ENCODE measurements at places on chromosomes 7 and 10.

- no peak for DNase-seq
These were observed 137.0 kb downstream of the NEUROD6 start for GRCh38 chr7:31203551-31203950.

DNA sequence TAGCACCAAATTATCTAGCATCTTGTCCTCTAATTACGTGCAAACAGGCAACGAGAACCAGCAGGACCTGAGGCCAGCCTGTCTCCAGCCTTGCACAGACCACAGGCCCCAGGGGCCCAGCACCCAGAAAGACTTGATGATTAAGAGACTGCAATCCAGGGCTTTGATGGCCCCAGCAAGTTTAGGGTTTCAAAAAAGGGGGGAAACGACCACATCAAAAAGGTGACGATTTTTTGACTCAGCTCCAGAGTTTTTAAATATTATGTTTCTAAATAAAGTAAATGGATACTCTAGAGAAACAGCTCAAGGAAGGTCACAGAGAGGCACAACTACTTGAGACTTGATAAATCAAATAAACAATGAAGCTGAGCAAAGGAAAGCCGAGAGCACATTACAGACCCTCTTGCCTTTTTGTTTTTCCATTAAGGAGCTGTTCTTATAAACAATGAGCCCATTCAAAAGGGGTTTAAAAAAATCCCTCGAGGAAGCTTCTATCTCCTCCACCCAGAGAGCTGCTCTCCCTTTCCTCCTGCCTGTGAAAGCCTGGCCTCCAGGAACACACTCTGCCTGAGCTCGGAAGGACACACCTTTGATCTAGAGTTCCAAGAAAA is 44.1 kb downstream of the GLI3 start:
- DNase-seq, result no peak

GRCh38 chr10:115084277-115084850 is 8.8 kb upstream of the ATRNL1 start:
- no peak for DNase-seq

GRCh38 chr10:117674646-117675045 is 132.1 kb downstream of the EMX2 start:
- no peak for DNase-seq

GRCh38 chr7:36690041-36690440 is 34.3 kb downstream of the AOAH start:
- DNase-seq, result no peak

- no peak for DNase-seq
These were observed 24.0 kb downstream of the KCNMA1 start for GRCh38 chr10:77613476-77614130.

GRCh38 chr10:110783509-110784107 is 88.1 kb upstream of the PDCD4 start:
- peak; percentile 55 for DNase-seq

DNA sequence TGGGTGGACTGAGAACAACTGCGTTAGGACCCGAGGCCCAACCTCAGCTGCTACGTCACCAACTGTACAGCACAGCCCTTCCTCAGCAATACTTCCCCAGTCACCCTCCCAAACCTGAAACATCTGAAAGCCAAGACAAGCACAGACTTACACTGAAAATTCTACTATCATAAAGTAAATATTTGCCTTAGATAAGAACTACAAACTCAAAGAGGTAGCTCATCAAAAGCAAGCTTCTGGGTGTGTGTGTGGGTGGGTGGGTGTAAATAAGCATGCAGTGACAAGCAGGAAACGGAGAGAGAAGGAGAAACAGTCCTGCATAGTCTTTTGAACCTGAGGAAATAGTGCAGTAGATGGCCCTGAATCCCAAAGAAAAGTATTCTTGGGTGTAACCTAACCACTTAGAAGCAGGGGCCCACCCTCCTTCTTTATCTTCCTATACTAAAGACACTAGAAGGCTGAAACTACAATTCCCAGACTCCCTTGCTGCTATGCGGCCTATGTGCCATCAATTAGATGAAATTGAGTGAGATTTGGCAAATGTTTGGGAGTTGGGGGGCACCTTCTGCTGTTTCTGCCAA is 18.7 kb downstream of the SLC25A13 start:
- no peak for DNase-seq

- no peak for DNase-seq
These were observed 22.9 kb upstream of the CAMK2B start for GRCh38 chr7:44348300-44348699.

DNA sequence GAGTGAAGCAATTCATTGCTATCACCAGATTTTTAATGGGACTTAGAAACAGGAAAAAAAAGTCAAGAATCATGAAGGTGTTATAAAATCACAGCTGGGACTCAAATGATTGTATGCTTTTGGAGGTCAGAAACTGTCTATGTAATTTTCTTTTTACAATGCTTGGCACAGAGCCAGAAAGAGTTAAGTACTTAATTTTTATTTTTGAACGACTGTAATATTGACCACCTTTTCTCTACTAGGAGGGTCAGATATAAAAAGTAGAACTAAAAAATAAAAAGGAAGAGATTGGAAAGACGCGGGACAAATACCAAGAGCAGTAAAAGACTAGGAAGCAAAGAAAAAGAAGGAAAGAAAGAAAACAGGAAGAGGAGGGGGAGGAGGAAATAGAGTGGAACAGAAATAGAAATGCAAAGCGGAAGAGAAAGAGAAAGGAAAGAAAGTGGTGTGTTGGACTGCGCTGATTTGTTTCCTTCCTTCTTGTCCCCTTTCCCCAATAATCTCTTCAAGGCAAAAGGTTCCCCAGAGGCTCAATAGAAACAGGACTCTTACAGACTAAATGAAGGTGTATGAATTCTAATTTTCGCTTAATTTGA is 23.2 kb upstream of the C1GALT1 start:
- no peak for DNase-seq

GRCh38 chr7:25496476-25497368 is 268.4 kb upstream of the NPVF start:
- no peak for DNase-seq

GRCh38 chr7:28126410-28127041 is 54.1 kb downstream of the JAZF1 start:
- DNase-seq, result no peak

GRCh38 chr7:74429153-74429747 is 24.5 kb upstream of the GTF2IRD1 start:
- no peak for DNase-seq

Measured in activated T-cell treated with anti-CD3 and anti-CD28 coated beads for 1 hour (primary cell).